ENCODE measurements at places on chromosomes 12 and 14.

DNA sequence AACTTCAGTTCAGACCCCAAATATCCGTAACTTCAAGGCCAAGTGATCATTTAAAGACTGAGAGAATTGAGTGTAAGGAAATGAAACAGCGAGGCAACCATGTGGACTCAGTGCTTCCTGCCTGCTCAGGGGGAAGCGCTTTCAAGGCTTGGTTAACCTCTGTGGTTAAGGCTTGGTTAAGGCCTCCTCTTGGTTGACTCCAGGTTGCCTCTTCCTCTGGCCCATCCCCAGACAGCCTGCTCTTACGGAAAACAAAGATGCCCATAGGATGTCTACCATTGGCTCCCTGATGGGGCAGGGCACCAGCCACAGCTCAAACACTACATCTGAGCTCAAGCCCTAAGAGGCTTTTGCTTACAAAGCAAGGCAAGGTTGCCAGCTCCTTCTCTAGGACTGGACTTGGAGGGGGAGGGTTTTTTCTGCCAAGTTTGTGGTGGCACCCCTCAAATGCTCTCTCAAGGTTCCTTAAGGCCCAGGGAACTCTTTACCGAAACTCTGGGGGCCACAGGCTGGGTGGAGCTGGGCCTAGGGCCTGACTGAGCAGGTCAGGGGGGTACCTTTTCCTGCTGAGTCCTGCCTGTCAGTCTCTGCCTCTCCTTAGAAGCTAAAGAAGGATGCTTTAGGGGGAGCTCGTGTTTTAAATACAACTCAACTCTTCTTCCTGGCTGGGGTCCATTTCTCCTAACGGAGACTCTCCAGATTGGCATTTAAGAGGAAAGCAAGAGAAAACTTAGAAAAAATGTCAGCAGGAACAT is 13.7 kb downstream of the COL2A1 start:
- no peak for DNase-seq

DNA sequence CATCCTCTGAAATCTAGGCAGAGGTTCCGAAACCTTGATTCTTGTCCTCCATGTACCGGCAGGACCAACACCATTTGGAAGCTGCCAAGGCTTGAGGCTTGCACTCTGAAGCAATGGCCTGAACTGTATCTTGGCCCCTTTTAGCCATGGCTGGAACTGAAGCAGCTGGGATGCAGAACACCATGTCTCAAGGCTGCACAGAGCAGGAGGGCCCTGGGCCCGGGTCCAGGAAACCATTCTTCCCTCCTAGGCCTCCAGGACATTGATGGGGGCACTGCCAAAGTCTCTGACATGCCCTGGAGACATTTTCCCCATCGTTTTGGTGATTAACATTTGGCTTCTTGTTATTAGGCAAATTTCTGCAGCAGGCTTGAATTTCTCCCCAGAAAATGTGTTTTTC is 198.7 kb downstream of the EFCAB11 start:
- DNase-seq: no peak

- DNase-seq: no peak
Measured at GRCh38 chr12:48977290-48978281, 536 bp upstream of the WNT1 start.

DNA sequence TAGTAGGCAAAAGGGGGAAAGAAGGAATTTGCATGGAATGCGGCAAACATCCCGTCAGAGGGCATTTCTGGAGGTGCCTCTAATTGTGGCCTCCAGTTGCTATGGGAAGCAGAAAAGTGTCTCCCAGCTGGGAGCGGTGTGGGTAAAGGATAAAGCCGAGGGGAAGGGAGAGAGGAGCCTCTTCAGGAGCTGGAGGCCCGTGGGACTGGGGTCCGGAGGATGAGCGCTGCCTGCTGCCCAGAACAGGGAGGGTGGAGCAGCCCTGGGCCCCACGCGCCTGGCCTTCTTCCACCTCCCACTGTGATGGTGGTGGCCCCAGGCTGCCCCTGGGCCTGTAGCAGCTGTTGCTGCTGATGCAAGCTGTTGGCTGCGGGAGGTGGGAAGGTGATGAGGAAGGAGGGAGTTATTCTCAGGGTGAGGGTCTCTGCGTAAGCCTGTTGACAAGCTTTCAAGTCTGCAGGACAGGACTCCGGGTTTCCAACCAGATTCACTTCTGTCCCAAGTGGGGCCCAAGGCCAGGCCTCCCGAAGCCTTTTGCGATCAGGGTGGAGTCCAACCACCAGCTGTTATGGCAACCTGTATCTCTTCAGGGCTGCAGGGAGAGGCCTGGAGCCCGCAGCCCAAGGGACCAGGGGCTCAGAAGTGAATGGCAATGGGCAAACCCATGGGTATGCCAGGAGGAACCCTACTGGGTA is 19.1 kb upstream of the PGF start:
- DNase-seq: no peak

DNA sequence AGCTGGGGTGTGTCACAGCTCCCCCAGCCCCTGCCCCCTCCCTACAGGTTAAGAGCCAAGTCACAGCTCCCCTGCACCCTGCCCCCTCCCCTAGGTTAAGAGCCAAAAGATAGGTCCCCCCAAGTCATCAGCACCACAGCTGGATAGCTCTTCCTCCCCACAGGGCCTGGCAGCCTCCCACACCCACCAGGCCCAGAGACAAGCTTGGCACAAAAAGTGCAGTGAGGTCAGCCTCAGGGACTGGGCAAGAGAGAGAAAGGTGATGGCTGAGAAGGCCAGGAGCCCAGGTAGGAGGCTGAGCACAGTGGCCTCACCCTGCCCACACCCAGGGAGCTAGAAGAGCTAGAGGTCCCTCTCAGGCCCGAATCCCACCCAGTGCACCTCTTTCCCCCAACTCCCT is 8.7 kb downstream of the ITGA7 start:
- no peak for DNase-seq

- DNase-seq: no peak
Measured at GRCh38 chr12:89417246-89417977, 65.1 kb upstream of the DUSP6 start.

DNA sequence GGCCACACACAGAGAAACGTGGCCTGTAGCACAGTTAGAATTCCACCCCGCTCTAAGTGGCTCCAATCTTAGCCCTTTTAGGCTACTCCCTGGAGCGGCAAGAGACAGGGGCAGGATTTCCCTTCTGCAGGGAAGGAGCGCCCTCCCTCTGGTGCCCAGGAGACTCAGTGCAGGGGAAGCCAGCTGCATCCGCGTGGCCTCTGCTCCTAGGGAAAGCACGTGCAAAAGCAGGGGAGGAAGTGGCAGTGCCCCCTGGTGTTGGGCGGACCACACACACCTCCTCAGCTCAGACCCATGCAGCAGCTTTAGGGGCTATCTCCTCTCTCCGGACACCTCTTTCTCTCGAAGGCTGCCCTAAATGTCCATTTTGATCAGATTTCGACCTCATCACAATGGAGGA is 50.0 kb downstream of the SPRING1 start:
- peak; percentile 12 for DNase-seq

DNA sequence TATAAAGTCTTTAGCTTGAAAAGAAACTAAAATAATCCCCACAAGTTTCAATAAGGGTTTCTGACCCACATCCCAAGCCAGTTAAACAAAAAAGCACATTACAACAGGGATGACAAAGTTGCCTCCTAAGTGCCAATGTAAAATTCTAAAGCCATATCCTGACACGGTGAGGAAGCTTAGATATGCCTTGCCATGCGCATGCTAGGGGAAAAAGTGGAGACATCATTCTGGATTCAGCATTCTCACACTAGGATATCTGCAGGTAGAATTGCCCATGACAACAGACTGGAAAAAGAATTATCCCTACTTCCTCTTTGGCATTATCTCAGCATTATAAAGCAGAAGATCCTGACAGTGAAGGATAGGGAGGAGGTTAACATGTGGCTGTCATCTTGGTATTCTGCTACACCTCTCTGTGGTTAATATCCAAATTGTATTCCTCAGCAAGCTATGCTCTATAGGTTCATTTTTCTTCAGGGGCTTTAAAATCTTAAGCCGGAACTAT is 4.9 kb downstream of the DUSP6 start:
- DNase-seq: no peak

GRCh38 chr12:116425256-116426193 is 133.7 kb upstream of the MAP1LC3B2 start:
- DNase-seq: no peak

GRCh38 chr12:55978393-55978792 is 4.5 kb downstream of the RAB5B start:
- DNase-seq: no peak

DNA sequence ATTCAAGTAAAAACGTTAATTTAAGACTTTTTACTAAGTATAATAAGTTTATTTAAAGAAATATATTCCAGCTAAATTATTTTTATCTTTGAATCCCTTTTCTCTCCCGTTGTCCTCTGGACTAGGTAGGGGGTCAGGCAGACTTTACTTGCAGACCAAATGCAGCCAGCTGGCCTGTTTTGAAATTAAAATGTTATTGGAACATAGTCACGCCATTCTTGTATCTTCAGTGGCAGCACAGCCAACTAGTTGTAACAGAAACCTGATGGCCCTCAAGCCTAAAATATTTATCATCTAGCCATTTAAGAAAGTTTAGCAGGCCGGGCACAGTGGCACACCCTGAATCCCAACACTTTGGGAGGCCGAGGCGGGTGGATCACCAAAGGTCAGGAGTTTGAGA is 52.7 kb downstream of the BCAT1 start:
- no peak for DNase-seq

- DNase-seq: peak; percentile 81
Measured at GRCh38 chr14:67426983-67427606, 15.1 kb upstream of the PLEK2 start.

DNA sequence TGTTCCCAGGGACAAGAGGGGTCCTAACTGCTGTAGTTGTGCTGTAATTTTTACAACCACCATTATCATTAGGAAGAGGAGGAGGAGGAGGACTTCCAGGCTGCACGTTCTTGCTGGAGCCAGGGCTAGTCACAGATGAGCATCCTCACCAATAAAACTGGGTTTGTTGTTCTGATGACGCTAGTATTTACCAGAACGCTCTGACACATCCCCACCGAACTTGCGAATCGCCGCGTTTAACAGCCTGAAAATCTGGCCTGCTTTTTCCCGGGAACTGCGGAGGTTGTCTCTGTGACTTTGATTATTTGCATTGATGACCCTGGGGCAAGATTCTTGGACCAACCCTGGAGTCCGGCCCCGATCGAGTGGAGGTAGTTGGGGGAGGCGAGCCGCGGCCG is 10.2 kb downstream of the TBX5 start:
- DNase-seq: no peak

- DNase-seq: no peak
Measured at GRCh38 chr14:39374851-39375250, 57.4 kb downstream of the FBXO33 start.

DNA sequence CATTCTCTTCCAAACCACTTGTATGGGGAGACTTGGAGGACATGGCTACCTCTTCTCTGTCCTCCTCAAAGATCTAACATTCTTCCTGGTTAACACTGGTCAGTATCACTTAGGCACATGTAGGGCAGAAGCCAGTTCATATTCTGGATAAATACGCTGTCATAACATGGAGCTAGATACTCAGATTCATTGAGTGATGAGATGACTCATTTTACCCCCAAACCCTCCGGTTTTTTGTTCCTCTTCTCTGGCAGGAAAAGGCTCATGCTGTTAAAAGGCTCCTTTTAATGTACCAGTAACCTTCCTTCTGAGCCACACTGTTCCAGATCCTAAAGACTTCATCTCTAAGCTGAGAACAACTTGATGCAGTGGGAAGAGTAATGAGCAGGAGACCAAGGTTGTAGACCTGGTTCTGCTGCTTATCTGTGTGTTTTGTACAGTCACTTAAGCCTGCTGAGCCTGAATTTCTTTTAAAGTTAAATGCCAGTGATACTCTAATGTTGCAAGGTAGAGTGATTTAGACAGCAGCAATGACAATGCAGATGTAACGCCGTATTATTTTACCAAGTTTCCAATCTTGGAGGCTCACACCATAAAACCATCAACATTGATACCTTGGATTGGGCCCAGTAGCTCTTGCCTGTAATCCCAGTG is 57.3 kb upstream of the ELK3 start:
- no peak for DNase-seq

GRCh38 chr14:46626876-46627275 is 24.7 kb downstream of the RPL10L start:
- DNase-seq: no peak

GRCh38 chr12:96258104-96258961 is 64.2 kb downstream of the ELK3 start:
- DNase-seq: no peak

- DNase-seq: no peak
Measured at GRCh38 chr14:50257732-50258131, 26.4 kb upstream of the SOS2 start.

DNA sequence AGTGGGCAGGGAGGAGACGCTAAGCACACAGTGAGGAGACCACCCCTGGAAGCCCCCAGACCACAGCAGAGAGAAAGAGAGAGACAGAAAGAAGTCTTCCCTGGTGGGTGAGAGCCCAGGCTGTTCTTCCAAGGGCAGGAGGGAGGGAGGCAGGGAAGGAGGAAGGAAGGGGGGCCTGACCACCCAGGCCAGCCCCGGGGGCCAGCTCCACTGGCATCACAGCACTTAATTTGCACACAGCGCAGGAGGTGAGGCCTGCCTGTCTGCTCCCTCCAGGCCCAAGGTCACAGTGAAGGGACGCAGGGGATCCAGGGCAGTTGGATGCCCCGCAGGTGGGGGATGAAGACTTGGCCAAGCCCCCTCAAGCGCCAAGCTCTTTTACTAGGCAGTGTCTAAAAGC is 141.9 kb upstream of the C14orf180 start:
- no peak for DNase-seq

GRCh38 chr14:75238756-75239455 is 39.7 kb upstream of the FOS start:
- no peak for DNase-seq

GRCh38 chr12:29639893-29640495 is 142.5 kb upstream of the OVCH1 start:
- no peak for DNase-seq

DNA sequence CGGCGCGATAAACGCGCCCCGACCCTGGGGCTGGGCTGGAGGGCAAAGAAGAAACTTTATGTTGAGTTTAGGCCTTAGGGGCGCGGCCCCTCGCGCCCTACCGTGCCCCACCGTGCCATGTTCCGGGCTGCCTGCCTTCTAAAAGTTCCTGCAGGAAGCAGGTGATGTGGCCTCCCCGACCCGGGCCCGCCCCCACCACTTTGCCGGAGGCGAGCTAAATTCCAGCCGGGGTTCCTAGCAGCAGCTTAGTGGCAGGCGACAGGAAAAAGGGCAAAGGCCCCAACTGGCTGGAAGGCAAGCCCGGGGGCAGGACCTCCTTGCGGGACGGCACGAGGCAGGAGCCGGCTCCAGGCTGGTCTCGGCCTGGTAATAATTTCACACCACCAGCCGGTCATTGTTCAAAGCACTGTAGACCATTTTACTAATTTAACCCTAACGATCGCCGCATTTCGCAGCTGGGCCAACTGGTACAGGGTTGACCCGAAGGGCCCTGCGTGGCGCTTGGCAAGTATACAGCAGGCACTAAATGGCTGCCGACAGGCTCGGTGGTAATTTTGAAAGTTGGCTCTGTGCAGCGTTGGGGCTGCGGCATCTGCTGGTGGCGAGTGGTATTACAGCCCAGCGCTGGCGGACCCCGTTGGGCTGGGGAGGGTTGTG is 895 bp upstream of the CCDC88C start:
- no peak for DNase-seq

- DNase-seq: no peak
Measured at GRCh38 chr14:31696378-31696777, 135.2 kb downstream of the NUBPL start.

GRCh38 chr12:121764808-121765207 is 28.7 kb downstream of the RHOF start:
- DNase-seq: no peak

All from SW 1271 (cell line).